Mammary epithelial cell (primary cell): ENCODE measurements at places on chromosomes 6 and 20. TPM values are rescaled to one million over a fixed set of nuclear protein-coding genes. Genes with fewer than 3 reads are reported as not detected.

GRCh38 chr6:114030767-114031166 is 59.8 kb upstream of the HDAC2 start:
- no peak for DNase-seq

DNA sequence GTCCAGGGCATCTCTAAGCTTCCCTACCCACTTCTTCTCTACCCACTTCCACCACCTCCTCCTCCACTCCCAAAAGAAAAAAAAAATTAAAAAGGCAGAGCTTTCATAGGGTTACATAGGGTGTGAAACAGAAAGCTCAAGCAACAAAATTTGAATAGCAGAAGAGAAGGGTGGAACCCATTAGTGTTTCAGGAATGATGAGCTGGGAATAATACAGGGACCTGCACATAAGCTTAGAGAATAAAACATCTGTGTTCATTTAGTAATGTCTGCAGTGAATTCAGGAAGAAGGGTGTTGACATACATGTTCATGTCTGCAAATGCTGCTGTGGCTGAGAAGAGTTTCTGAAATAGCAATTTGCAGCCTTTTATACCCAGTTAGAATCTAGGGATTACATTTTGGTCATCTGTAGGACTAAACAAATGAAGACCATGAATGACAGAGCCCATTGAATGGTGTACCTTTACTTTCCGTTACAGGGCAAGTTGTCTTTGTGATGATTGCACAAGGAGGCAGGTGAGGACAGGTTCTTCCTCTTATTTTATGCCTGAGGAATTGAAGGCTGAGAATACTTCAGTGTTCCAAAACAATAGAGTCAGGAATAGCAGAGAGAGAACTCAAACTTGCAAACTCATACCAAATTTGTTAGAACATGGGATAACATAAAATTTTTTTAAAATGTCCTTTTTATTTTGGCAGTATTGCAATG is 975.1 kb downstream of the TFAP2A start:
- peak; percentile 55 for DNase-seq

DNA sequence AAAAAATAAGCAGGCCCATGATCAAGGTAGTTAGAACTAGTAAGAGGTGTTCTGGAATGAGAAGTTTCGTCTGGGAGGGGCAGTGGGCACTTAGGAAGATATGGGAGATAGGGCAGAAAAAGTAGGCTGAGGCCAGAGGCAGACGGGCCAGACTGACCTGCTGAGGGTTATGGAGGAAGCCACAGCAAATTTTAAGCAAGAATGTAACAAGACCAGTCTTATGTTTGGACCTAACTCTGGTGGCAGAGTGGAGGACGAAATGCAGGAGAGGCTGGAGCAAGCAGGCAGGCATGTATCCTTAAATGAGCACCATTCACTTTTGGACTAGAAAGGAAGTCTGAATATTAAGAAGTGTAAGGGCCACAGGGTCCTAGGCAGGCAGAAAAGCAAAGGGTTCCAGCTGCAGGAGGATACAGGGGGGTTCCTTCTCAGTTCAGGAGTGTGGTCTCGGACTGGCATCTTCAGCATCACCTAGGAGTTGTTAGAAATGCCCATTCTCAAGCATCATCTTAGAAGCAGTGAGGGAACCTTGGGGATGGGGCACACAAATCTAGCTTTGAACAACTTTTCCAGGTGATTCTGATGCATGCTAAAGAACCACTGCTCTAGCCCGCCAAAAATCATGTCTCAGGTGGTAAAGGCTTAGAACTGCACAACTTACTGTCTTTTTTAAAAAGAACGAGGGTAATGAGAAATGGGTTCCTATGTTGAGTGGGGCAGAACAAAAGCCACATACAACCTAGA is 1.7 kb upstream of the DSTN start:
- DNase-seq, result no peak

GRCh38 chr6:87333033-87333432 is 4.0 kb upstream of the GJB7 start:
- DNase-seq, result no peak

DNA sequence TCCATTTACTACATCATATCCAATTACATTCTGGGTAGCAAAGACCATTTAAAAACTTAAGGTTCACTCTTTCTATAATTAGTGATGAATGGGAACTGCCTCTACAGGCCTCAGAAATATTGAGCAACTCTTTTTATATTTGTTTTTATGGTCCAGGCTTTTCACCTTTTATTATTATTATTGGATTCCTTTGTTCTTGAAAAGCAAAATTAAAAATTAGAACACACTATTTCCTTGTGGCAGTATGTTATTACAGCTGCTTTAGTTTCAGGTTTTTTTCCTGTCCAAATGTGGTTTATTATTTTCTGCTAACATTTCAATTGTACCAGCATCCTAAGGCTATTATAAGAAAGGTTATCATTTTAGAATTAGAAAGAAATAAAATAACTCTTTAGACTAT is 150.1 kb downstream of the FARS2 start:
- no peak for DNase-seq

DNA sequence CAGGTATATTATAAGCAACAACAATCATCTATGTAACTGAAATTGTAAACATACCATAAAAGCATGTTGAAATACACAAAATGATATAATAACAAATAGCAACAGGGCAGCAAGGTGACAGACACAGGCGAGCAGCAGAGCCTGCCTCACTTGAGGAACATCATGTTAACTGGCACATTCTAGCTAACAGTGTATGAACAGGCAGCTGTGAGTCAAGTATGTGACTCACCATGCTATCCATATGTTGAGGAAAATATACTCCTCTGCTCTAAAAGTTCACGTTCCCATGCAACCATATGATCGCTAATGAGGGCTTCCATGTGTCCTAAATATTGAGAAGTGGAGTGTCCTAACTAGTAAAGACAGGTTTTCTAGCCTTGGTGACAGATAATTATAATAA is 18.4 kb downstream of the SERAC1 start:
- peak; percentile 61 for DNase-seq

DNA sequence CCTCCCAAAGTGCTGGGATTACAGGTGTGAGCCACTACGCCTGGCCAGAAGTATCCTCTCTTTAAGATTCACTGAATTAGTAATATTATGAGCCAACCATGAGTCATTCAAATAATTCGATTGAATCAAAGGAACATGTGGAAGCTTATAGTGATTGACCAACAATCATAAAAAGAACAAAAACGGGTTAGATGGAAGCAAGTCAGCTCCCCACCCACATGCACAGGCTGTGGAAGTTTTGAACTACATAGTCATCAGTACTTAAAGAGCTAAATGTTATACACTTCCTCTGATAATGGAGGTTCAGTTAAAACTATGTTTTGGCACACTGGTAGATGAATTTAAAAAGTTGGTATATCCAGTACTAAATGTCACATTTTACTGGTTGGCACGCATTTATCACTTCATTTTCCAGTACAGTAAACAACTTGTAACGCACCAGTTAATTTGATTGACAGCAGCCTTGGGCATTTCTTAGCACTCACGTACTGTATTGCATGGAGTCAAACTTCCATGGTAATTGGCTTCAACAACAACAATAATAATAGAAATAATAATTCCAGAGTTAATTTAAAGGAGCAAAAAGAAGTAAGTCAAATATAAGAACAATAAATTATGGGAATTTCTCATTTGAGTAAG is 1107.3 kb upstream of the MAP3K7 start:
- DNase-seq, result peak; percentile 89

- no peak for DNase-seq
Measured at GRCh38 chr6:130997061-130997753, 65.8 kb downstream of the EPB41L2 start.

DNA sequence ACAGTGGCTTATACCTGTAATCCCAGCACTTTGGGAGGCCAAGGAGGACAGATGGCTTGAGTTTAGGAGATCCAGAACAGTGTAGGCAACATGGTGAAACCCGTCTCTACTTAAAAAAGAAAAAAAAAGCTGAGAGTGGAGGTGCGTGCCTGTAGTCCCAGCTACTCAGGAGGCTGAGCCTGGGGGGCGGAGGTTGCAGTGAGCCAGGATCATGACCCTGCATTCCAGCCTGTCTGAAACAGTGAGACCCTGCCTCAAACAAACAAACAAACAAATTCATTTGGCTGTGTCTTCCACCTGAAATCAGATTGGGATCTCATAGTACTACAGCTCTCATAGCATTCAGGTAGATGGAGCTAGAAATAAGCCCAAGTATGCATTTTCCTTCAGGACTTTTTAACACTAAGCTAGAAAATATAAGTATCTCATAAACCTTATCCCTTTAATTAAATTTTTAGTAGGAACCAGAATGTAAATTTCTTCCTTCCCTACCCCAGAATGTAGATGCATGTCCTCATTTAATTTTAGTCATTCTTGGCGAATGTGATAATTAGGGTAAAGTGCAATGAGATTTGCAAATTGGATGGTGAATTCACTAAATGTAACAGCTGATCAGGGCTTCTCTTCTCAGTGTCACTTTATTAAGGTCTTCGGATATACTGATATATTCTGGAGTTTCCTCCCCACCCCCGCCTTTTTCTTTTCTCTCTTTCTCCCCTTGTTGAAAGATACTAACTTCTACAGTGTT is 190.4 kb downstream of the CDKAL1 start:
- no peak for DNase-seq

GRCh38 chr6:39834278-39834677 is 42.1 kb downstream of the DAAM2 start:
- DNase-seq, result no peak

DNA sequence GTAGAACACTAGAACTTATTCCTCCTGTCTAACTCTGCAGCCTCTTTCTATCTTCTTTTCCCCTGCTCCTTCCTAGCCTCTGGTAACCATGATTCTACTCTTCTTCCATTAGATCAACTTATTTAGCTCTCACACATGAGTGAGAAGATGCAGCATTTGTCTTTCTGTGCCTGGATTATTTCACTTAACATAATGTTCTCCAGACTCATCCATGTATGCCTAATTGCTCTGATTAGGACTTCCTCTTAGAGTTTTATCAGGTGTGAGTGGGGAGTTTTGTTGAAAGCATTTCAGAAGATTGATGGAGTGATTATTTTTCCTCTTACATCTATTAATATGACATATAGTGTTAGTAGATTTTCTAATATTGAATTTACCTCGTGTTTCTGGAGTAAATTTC is 140.4 kb downstream of the CDKAL1 start:
- DNase-seq, result no peak

- DNase-seq, result no peak
Measured at GRCh38 chr6:136720045-136720770, 72.1 kb downstream of the MAP3K5 start.

DNA sequence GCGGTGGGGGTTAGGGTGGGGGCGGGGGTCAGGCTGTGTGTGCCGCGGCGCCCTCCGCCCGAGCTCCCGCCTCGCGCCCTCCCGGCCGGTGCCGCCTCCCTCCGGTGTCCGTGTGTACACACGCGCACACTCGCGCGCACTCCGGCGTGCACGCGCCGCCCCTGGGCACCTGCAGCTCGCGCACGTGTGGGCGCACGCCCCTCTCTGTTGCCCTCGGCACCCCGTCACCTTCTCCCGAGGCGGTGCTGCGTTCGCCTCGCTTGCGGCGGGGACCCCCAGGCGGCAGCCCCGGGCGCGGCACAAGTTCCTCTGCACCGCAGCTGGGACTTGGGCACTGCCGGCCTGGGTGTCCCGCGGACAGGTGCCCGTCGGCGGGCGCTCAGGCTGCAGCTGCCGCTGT is 525 bp downstream of the MACROD2 start:
- peak; percentile 41 for DNase-seq

The TPX2 gene
- 32.2 and 74.3 TPM in 2 replicates for total RNA-seq

The POU5F1 gene
- 2.3 and 3.6 TPM in 2 replicates for total RNA-seq

The IP6K3 gene
- total RNA-seq, result not detected in 2 replicates

The LTB gene
- 1.5 TPM in 1 of 2 replicates, not detected in the other for total RNA-seq

The HLA-DRB1 gene
- 0.24 TPM in 1 of 2 replicates, not detected in the other for total RNA-seq

The TTLL9 gene
- total RNA-seq, result 0.17 TPM

The RALGAPA2 gene
- 7.2 and 9.5 TPM in 2 replicates for total RNA-seq

The SPATS1 gene
- not detected for total RNA-seq

The MCCD1 gene
- total RNA-seq, result not detected in 2 replicates

The CALHM6 gene
- total RNA-seq, result 0.66 and 1.1 TPM in 2 replicates

The ATF6B gene
- 69.0 and 89.3 TPM in 2 replicates for total RNA-seq
